ENCODE measurements at places on chromosomes 7 and 10. TPM values are rescaled to one million over a fixed set of nuclear protein-coding genes. Genes with fewer than 3 reads are reported as not detected.

Gene HOXA4
- 1.2 TPM for total RNA-seq

Gene LRRC61
- not detected for total RNA-seq

Gene NKX1-2
- not detected for total RNA-seq

Gene FAM204A
- 65.0 TPM for total RNA-seq

Gene ASZ1
- total RNA-seq, result not detected

Gene PDLIM1
- total RNA-seq, result 150 TPM

Gene TMEM236
- total RNA-seq, result 0.10 TPM
